Daoy (cell line): ENCODE measurements at places on chromosomes 2 and 18. TPM values are rescaled to one million over a fixed set of nuclear protein-coding genes. Genes with fewer than 3 reads are reported as not detected.
A peak's percentile ranks its signal among the peaks of the same experiment; 100 is the strongest.

SAG gene
- not detected in 2 replicates for total RNA-seq

UGT1A8 gene
- total RNA-seq, result 15.1 and 15.4 TPM in 2 replicates

PTPRM gene
- total RNA-seq, result 6.8 and 13.0 TPM in 2 replicates

EVX2 gene
- total RNA-seq, result not detected in 2 replicates

GRCh38 chr2:54629390-54629789 is 94.1 kb upstream of the EML6 start:
- no peak for DNase-seq

DNA sequence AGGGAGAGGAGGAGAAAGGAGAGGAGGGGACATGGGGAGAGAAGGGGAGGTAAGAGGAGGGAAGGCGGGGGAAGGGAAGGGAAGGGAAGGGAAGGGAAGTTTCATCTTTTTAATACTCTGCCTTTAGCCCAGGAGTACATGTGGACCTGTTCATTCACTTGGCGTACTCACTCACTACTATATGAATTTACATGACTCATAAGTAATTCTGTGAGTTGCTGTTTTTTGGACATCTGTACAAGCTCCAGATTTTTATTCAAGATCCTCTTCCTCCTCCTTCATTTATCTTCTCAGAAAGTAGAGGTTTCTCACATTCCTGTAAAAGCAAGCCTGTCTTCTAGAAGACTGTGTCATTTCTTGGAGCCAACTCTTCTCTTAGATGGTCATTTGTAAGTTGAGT is 84.6 kb downstream of the RDH14 start:
- no peak for DNase-seq

DNA sequence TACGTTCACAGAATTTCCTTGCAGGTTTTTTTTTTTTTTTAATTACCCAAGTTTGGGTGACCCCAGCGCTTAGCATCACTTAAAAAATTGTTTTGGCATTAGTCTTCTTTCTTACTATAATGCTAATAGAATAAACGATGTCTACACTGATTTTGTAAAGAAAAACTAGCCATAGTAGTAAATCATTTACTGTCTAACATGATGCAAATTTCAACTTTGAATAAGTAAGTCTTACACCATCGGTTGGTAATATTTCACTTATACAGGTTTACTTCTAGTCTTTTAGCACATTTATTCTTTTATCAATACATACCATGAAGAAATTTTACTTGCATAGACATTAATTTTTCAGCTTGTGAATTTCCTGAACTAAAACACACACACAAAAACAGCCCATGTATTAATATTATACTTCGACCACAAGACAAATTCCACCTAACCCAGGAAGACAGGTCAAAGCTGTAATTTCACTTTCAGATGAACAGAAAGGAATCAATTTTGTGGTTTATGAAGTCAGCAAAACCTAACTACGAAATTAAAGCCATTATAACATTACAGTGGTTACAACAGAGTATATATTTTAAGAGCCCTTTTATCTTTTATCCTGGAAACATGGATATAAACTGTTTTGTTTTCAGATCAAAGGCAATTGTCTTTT is 1.9 kb downstream of the YES1 start:
- DNase-seq, result no peak

- peak; percentile 24 for DNase-seq
These were observed 140.4 kb downstream of the CTIF start for GRCh38 chr18:48679236-48679635.

DNA sequence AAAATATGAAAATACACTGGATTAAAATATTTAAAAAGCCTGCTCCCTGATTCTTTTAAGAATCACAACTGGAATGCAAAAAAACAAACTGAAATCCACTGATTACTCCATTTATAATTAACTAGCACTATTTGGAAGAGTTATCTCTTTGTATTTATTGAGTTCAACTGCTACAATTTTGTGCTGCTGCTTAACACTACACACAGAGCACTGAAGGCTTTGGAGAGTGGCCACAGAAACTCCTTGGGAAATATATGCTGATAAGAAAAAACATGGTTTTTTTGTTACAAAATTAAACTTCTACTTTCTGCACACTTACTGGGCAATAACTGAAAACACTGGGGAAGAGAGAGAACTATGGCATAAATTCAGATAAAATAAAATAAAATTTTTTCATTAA is 19.8 kb upstream of the BZW1 start:
- no peak for DNase-seq

GRCh38 chr2:178306352-178307073 is 112.2 kb downstream of the OSBPL6 start:
- peak; percentile 45 for DNase-seq

DNA sequence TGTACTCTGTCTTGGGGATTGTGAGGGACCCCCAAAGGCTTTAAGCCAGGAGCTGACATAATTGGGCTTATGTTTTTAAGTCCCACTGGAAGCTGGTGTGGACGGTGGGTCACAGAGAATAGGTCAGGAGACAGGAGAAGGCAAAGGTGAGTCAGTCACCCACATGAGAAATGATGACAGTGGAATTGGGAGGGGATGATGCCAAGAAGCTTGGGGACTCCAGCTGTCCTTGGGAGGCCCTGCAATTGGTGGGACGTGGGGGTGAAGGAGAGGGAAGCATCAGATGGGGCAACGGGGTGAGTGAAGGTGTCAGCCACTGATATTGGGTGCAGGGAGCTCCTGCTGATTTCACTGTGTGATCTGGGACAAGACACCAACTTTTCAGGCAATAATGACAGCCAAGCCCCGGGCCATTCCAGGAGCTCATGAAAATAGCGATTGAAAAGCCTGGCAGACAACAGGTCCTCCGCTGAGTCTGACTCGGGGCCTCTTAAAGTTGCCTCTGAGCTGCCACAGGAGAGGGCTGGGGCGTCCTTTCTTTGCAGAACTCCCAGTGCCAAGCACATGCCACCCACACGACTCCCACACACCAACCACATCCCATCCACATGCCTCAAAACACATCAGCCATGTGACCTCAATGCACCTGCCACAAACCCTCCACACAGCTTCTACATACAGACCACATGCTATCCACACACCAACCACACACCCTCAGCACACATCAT is 13.4 kb downstream of the TNS1 start:
- DNase-seq, result no peak

- DNase-seq, result peak; percentile 29
These were observed 23.2 kb downstream of the SPEG start for GRCh38 chr2:219457784-219458369.

DNA sequence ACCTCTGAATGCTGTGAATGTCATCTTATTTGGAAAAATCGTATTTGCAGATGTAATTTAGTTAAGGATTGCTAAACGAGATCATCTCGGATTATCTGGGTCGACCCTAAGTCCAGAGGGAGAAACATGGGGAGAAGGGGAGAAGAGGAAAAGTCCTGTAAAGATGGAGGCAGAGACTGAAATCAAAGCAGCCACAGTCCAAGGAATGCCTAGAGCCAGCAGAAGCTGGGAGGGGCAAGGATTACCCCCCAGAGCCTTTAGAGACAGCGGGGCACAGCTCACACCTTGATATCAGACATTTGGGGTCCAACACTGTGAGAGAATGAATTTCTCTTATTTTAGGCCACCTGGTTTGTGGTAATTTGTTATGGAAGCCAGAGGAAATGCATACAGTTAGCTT is 104.9 kb upstream of the YPEL5 start:
- no peak for DNase-seq
